M059J (cell line): ENCODE measurements at places on chromosomes 16 and 17.

GRCh38 chr16:17213974-17214373, 256.8 kb downstream of the XYLT1 start:
- no peak for DNase-seq

GRCh38 chr16:81470796-81471636, 26.4 kb downstream of the CMIP start:
- DNase-seq = no peak

GRCh38 chr17:72512649-72513556, 392.1 kb downstream of the SOX9 start:
- no peak for DNase-seq

- DNase-seq = no peak
These were observed 1247.6 kb downstream of the CDH8 start for GRCh38 chr16:60788631-60789030.

- DNase-seq = peak; percentile 69
These were observed 12.6 kb downstream of the THRA start for GRCh38 chr17:40075201-40075941.

- DNase-seq = peak; percentile 39
These were observed 7.8 kb downstream of the KRT28 start for GRCh38 chr17:40791787-40792436.

DNA sequence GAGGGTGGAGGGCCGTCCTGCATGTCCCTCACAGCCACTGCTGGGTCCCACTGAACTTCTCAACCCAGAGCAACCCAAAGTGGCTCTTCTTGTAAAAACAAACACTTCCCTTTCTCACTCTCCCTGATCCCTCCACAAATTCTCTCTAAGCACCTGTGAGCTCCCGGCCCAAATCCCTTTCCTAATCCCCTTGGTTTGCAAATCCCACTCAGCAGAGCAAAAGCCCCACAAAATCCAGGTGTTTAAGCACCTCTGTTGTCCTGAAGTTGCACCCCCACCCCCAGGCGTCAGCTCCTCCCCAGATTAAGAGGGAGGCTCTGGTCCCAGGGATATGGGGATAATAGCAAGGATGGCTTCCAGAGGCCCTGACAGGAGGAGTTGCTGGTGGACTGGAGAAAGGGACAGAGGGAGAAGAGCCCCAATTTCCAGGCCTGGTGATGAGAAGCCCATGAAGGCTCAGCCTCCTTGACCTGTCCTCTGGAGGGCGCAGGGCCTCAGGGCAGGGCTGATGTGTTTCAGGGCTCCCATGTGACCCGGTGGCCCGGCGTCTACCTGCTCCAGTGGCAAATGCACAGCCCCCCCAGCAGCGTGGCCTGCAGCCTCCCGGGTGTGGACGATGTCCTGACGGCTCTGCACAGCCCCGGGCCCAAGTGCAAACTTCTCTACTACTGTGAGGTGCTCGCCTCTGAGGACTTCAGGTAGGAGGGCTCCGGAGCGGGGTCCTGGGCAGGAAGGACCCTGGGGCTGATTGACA, 23.0 kb downstream of the NAGPA start:
- DNase-seq = no peak

GRCh38 chr17:67461228-67461780, 84.2 kb downstream of the PITPNC1 start:
- DNase-seq = no peak

GRCh38 chr16:75593308-75593707, 27.1 kb downstream of the GABARAPL2 start:
- no peak for DNase-seq

DNA sequence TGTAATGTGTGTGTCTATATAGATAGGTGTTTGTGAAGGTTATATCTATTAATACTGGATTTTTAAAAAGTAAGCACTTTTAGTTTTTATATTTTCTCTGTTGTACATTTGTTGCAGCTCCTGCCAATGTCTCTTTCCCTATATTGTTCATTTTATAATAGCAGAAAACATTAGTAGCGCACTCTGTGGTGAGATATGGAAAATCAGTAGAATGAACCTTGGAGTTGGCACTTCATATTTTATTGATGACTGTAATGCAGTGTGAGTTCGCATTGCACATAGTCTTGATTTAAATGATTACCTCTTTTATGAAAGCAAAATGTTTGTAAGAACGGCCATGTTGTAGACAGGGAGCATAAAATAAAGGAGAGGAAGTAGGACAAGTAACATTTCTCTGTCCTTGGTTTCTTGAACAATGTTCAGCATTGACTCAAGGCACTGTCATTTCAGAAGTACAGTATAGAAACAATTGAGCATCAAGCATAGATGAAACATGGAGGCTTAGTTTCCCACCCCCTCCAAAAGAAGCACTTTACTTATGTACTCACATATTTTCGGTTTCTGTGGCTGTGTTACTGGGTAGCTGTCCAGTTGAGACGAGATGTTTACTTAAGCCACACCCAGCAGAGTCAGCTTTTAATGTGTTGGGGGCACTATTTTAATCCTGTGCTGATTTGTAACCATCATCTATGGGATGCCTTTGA, 74.0 kb downstream of the TANC2 start:
- peak; percentile 58 for DNase-seq

DNA sequence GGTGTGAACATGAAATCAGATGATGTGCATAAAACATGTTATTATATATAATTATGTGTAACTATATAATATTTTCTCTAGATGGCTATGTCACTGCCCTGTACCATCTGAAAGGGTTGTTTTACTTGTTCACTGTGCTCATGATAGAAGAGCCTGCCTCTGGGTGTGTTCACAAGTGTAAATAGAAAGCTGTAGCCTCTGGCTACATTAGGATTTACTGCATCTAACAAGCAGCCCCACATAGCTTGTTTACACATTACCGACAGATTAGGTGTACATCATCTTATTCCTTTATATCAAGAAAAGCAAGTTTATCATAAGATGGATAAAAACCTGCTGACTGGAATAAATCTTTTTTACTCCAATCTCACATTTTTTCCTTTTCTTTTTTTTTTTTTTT, 46.1 kb downstream of the CHD9 start:
- DNase-seq = no peak

DNA sequence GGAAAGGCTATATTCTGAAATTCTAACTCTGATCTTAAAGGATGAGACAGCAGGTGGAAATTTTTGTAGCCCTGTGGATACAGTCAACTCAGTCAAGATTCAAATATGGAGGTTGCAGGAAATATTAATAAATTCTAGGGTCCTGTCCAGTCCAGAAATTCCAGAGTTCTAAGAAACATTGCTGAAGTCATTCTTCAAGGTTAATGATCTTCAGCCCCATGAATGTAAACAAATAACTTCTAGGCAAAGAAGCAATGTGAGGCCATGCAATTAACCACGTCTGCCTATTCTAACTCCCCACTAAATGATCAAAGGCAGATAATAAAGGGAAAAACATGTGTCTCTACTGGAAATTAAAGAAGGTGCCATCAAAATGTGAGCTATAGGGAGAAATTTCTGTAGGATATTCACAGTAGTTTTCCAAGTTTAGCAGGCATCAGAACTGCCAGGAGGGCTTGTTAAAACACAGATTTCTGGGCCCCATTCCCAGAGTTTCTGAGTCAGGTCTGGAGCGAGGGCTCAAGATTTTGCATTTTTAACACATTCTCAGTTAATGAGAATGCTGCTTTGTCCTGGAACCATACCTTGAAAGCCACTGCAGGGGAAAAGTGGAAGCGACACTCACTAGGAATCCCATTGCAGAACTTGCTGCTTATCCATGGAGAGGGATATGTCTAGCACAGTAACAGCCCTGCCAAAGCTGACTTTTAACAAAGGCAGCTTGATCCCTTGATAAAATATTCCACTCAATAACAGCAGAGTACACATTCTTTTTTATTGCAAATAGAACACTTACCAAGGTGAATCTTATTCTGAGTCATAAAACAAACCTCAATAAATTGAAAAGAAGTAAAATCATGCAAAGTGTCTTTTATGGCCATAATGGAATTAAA, 61.8 kb downstream of the DNAH3 start:
- peak; percentile 69 for DNase-seq

DNA sequence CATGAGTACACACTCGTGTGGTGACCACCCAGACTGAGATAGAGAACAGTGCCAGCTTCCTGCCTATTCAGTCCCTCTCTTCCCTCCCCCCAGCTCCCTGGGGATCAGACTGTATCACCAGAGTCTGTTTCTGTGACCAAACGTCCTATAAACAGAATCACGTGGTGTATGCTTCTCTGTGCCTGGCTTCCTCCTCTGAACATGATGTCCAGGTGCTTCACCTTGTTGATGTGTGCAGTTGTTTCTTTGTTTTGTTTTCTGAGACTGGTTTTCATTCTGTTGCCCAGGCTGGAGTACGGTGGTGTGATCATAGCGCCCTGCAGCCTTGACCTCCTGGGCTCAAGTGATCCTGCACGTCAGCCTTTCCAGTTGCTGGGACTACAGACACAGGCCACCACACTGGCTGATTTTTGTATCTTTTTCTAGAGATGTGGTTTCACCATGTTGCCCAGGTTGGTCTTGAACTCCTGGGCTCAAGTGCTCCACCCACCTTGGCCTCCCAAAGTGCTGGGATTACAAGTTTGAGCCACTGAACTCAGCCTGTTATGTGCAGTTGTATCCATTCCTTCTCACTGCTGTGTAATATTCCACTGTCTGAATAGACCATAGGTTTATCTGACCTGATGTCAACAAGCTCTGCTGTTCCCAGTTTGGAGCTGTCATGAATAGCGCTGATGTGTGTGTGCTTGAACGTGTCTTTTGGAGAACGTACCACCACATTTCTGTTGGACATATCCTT, 28.9 kb upstream of the PRM1 start:
- peak; percentile 46 for DNase-seq

- peak; percentile 75 for DNase-seq
These were observed 73.1 kb downstream of the CCDC182 start for GRCh38 chr17:57671667-57672632.

DNA sequence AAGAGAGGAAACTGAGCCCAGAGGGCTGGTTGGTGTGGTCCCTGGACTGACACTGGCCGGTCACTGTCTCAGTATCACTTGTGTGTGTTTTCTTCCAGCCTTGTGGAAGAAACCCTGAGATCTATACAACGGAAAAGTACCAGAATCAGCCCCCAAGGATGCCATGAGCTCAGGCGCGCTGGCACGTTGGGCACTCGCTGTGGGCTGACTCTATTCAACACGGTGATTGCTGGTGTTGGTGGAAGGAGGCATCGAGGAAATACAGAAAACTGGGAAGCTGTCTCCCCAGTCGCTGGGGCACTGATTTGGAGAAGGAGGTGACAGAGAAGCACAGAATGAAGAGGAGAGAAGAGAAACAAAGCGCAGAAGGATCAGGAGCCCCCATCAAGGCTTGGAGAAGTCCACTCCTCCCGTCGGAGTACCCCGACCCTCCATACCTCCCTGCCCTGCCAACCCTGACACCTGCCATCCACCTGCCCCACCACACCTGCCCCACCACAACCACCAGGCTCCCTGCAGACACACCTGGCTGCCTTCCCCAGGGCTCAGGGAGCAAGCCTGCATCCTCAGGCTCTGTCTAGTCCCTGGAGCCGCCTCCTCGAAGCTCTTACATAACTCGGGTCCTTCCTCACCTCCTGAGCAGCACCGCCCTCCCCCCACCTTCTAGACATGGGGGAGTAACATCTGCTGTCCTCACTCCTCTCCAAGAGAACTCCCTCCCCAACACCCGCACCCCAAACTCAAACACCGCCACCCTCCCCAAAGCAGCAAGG, 66.5 kb downstream of the RBFOX3 start:
- no peak for DNase-seq

- peak; percentile 66 for DNase-seq
These were observed 159.9 kb downstream of the AXIN2 start for GRCh38 chr17:65401561-65401960.

DNA sequence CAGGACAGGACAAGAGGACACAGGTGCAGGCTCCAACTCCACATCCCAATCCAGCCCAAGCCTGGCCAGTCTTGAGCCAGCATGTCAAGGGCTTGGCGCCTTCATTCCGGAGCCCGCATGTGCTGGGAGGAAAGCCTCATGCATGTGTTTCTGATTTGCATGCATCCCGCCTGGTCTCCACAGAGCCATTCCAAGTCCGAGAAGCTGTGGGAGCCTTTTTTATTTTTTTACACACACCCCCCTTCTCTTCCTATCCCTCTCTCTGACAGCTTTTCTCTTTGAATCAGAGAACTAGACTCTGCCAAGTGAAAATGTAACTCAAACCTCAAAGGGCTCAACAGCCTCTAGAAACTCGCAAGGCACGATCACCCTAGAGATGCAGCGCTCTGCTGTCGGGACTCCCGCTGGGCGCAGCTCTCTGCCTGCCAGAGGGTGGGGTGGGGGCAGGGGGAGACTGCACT, 45.1 kb downstream of the NOG start:
- no peak for DNase-seq
